ENCODE measurements at places on chromosomes 12 and 14.

- no peak for DNase-seq
These were observed 130.4 kb downstream of the SLC2A13 start for GRCh38 chr12:39975374-39975918.

GRCh38 chr12:94127239-94128131 is 20.9 kb upstream of the PLXNC1 start:
- DNase-seq = no peak

DNA sequence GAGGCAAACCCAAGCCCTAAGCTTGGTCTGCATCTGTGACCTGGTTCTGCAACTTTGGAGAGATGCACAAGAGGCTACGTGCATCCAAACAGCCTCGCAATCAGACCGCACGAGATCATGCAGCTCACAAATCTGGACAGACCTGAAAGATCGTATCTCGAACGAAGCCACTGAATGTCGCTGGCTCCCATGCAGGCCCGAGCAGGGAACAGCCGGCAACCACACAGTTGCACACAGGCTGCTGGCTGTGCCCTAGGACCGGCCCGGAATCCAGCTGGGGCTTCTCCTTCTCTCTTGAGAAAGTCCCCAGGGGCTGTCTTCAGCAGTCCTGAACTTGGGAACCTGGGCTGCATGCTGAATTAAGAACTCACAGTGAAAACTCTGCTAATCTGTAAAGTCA is 27.9 kb downstream of the WNT5B start:
- DNase-seq = no peak

DNA sequence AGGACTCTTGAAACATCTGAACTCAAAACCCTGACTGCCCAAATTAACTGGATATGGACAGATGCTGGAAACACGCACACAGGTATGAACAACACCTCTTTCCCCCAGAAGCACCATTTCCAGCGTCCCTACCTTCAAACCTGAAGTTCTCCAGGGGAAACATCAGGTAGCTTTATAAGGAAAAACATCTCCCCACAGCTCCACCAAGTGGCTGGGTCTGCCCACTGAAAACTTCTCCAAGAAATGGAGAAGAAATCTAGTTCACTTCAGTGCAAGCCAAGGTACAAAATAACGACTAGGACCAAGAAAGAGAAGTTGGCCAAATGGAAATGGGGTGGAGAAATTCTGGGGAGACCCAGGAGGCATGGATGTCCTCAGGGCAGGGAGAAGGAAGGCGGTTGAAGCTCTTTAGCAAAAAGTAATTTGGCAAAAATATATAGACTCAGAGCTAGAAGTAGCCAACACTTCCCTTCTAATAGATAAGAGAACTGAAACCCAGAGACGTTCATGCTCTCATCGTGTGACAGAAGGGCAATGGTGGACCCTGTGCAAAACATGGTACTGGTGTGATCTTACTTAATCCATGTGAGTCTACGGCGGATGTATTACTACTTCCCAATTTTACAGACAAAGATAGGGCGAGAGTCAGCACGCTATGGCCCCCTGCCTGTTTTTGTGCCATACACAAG is 10.5 kb upstream of the NUAK1 start:
- no peak for DNase-seq

DNA sequence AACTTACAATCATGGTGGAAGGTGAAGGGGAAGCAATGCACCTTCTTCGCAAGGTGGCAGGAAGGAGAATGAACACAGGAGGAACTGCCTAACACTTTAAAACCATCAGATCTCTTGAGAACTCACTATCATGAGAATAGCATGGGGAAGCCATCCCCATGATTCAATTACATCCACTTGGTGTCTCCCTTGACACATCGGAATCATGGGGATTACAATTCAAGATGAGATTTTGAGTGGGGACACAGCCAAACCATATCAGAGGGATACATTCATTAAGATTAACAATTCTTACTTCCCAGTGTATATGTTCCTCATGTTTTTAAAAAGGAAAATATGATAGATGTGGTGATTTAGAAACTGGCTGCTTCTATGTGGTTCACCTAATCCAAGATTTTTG is 117.9 kb downstream of the PDE3A start:
- DNase-seq = no peak

DNA sequence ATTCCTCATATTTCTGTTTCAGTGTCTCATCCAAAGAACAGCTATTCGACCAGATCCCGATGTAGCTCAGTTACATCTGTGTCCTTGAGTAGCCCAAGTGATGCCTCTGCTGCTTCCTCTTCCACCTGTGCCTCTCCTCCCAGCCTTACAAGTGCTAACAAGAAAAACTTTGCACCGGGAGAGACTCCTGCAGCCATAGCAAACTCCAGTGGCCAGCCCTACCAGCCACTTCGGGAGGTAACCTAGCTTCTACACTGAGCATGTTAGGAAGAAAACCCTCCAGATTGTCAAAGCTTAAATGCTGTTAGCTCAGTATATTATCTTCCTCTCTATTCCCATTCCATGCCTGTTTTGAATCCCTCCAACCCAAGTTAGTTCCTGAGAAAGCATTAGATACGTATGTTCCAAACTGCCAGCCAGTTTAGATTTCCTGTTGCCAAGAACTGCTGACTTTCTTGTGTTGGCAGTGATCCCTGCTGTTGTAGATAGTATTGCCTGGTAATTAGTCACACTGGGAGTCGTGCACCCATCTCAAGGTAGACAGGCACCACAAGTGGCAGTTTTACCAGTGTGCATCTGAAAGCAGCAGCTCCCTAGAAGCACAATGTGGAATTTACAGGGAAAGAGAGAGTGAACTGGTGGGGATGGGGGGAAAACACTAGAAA is 14.0 kb upstream of the KCNH3 start:
- no peak for DNase-seq

DNA sequence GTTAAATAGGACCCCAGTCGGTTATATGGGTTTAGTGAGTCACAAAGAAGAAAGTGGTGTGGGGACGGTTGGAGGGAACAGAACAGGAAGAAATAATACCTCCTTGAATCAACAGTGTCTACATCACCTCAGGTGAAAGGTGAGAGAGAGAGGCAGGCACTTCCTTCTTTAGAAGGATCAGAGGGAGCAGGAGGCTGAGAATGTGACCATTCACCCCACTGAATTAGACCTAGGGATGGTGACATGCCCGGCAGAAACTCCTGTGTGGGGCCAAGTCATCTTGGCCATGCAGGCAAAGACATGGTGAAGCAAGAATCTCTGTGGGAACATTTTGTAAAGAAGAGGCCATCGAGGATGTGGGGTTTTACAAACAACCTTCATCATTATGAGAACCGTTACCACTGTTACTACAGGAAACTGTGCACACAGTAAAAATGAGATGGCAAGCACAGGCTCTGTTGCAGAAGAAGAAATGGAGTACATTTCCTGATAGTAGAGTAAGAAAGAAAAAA is 1196.9 kb downstream of the VRK1 start:
- DNase-seq = no peak

GRCh38 chr14:21317398-21317797 is 37.5 kb downstream of the RPGRIP1 start:
- no peak for DNase-seq

- no peak for DNase-seq
These were observed 69.8 kb downstream of the PLEKHA5 start for GRCh38 chr12:19199332-19199731.

DNA sequence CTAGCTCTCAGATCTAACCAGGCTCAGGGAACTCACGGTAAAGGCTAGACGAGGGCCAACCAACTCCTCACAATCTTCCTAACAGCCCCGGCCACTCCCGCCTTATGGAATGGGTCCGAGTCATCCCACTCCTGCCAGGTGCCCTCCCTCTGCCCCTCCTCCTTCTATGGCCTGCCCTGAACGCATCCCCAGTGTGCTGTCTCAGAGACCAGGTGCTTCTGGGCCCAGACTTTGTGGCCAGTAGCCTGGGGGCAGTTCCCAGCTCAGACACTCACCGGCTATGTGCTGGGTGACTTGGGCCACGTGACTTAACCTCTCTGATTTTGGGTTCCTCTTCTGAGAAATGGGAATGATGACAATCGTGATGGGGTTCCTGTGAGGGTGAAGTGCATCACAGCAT is 22.5 kb downstream of the PAPLN start:
- DNase-seq = no peak

DNA sequence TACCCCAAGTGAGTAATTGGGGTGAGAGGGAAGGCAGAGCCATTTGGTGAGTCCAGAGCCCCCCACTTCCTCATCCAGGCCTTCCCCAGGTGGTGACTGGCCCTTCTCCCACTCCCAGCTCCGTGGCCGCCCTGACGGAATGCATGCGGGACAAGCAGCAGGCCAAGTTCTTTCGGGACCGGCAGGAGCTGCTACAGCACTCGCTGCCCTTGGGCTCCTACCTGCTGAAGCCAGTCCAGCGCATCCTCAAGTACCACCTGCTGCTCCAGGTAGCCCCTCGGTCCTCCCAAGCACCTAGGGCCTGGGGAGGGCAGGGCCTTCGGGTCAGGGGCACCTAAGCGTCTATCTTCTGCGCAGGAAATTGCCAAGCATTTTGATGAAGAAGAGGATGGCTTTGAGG is 26.5 kb downstream of the PLEKHG3 start:
- DNase-seq = no peak

DNA sequence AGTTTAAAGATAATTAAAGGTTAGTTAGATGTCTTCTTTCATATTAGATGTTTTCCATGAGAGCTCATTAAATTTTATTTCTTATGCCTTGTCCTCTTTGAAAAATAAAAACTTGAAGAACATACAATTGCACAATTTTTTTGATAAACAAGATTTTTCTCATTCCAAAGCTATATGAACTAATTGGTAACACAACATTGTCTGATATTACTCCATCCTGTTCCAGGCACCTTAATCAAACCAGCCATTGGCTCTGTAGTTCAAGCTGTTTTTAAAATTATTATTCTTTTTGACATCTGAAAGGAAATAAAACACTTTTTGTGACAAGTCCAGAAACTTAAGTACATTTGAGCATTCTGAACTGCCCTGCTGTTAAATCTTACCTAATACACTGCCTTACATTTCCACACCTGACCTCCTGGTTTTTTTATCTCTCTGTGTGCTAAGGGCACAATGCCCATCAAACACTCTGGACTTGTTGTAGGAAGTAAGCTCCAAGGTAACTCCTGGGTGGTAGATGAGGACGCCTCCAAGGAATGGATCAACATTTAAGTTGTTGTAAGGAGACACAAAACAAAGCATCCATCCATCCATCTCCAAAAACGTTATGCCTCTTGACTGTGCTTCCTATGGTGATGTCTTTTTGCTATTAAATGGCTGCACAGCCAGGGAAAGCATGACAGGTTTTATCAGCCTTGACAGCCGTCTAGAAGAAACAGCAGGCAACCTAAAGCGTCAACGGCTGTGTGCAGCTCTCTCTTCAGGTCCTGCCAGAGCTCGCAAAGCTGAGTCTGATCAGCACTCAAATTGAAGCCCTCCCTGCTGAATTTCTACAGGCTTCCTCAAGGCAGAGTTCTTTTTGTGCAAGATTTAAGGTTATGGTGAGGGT is 449.9 kb upstream of the FLRT2 start:
- DNase-seq = no peak

- peak; percentile 85 for DNase-seq
These were observed 183.7 kb downstream of the TMTC3 start for GRCh38 chr12:88325816-88326189.

- DNase-seq = no peak
These were observed 1.2 kb downstream of the COA8 start for GRCh38 chr14:103563844-103564505.

GRCh38 chr12:58725400-58726105 is 194.8 kb downstream of the LRIG3 start:
- no peak for DNase-seq

DNA sequence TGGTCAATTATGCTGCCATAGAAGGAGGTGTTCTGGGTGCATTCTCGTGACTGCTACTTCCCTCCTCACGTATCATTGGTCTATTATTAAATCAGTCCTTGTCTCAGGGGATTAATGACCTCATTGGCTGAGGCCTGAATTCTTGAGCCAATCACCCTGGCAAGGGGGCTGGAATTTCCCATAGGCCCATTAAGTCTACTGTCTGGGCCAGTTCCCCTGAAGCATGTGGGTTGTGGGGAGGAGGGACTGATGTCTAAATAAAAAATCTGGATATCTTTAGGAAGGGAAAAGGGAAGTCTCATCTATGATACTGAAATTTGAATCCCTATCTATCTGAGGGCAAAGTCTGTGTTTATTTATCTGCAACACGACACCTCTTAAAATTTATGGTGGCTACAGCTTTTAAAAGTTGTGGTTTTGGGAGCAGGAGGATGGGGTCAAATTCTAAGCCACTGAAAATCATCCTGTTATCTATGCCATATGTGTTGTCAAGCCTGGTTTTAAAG is 71.9 kb downstream of the DYRK2 start:
- peak; percentile 78 for DNase-seq

DNA sequence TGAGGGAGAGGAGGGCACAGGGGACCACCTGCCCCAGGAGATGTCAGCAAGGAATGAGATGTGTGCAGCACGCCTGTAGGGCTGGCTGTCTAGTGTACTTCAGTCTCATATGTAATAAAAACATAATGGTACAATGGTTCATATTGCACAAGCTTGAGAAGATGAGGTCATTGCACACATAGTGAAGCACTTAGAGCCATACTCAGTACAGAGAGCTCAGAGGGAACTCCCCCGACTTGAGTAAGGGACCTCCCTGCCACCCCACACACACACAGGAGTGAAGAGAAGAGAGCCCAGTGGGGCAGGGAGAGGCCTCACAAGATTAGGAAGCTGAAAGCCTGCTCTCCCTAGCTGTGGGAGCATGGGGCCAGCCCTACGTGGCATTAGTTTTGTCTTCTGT is 61.5 kb downstream of the SLC6A12 start:
- DNase-seq = no peak

GRCh38 chr14:91113829-91114078 is at the start of gene DGLUCY:
Gene DGLUCY (plus strand): TSS chr14:91114073. CDS start chr14:91160295, 46,222 bp downstream.
- DNase-seq = no peak

DNA sequence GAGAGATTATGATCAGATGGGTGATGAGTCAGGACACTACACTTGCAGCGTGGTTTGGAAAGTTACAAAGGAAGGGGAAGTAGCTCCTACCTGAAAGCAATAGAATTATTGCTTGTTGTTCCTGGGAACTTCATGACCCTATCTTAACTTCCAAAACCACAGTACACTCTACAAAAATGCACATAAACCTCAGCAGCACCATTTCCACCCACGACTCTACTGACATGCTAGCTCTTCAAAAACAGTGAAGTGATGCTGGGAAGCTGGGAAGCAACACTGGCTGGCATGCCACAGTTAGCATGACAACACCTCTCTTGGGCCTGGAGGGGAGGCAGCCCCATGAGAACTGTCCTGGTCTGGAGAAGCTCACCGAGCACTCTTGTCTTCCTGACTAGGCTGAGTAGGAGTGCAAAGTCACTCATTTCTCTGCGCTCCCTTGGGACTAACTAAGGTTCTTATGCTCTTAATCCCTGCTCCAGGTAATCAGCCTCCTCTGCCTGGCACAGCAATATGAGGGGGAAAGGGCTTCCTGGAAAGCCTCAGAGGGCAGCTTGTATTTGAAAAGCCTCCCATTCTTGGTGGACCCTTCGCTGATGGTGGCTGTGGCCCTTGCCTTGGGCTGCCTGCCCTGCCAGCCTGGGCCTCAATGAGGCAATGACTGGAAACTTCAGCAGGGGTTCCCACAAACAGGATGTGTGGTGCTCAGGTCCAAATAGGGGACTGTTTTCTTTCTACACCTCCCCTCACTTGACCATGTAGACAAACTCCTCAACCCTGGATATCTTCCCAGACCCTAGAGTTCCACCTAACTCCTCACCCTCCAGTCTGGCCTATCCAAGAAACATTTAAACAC is 1.2 kb downstream of the KRT3 start:
- no peak for DNase-seq
